CD4-positive, alpha-beta T cell (primary cell): ENCODE measurements at places on chromosomes 6 and 20.

- no peaks in the 10 kb centered on the region for H3K27me3 ChIP-seq
- DNase-seq, result no peak
- H3K27ac ChIP-seq, result no peak overlapping the region
Observed at GRCh38 chr6:138597336-138597735, 98.0 kb upstream of the NHSL1 start.

- no peak for DNase-seq
- H3K27me3 ChIP-seq, result no peaks in the 10 kb centered on the region
- H3K4me3 ChIP-seq, result no peak overlapping the region
- H3K4me1 ChIP-seq, result no peaks in the 10 kb centered on the region
- no peak overlapping the region for H3K27ac ChIP-seq
Observed at GRCh38 chr6:76701610-76702009, 629.1 kb upstream of the IMPG1 start.

GRCh38 chr20:4919047-4919704, 82.1 kb downstream of the SLC23A2 start:
- no peak for DNase-seq
- no peaks in the 10 kb centered on the region for H3K36me3 ChIP-seq
- H3K4me3 ChIP-seq, result no peak overlapping the region
- no peak overlapping the region for H3K27ac ChIP-seq

DNA sequence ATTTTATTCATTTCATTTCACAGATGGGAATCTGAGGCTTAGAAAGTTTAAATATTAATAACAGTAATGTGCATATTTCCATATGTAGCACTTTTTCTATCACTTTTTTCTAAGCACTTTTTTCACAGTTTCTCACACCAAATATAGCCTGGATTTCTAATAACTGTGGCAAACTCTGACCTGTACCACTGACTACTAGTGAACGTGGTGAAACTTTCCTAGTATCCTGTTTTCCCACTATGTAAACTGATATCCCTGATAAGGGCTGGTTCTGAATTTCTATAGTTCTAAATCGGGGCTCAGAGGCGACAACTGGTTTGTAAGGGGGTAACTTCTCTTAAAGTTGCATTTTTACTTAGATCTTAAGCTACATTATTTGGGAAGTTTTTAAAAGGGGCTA, 32.6 kb downstream of the MAP7 start:
- no peak overlapping the region for H3K4me3 ChIP-seq
- no peak overlapping the region for H3K27ac ChIP-seq
- H3K4me1 ChIP-seq, result no peaks in the 10 kb centered on the region
- no peaks in the 10 kb centered on the region for H3K36me3 ChIP-seq

GRCh38 chr6:77454386-77454785, 8.9 kb downstream of the HTR1B start:
- no peak overlapping the region for H3K4me3 ChIP-seq
- no peak for DNase-seq

- DNase-seq, result no peak
- no peak overlapping the region for H3K27ac ChIP-seq
- peaks cover 6% of the 10 kb centered on the region for H3K27me3 ChIP-seq
- H3K36me3 ChIP-seq, result no peaks in the 10 kb centered on the region
- no peaks in the 10 kb centered on the region for H3K4me1 ChIP-seq
Observed at GRCh38 chr20:45452238-45452637, 17.3 kb upstream of the WFDC2 start.

GRCh38 chr6:69202768-69203167, 567.7 kb downstream of the ADGRB3 start:
- H3K27me3 ChIP-seq, result no peaks in the 10 kb centered on the region
- H3K27ac ChIP-seq, result no peak overlapping the region
- no peak for DNase-seq
- no peaks in the 10 kb centered on the region for H3K4me1 ChIP-seq
- H3K4me3 ChIP-seq, result no peak overlapping the region
- no peaks in the 10 kb centered on the region for H3K36me3 ChIP-seq

- H3K4me1 ChIP-seq, result no peaks in the 10 kb centered on the region
- no peaks in the 10 kb centered on the region for H3K36me3 ChIP-seq
- H3K4me3 ChIP-seq, result no peak overlapping the region
Observed at GRCh38 chr6:163200694-163201093, 213.8 kb upstream of the QKI start.

DNA sequence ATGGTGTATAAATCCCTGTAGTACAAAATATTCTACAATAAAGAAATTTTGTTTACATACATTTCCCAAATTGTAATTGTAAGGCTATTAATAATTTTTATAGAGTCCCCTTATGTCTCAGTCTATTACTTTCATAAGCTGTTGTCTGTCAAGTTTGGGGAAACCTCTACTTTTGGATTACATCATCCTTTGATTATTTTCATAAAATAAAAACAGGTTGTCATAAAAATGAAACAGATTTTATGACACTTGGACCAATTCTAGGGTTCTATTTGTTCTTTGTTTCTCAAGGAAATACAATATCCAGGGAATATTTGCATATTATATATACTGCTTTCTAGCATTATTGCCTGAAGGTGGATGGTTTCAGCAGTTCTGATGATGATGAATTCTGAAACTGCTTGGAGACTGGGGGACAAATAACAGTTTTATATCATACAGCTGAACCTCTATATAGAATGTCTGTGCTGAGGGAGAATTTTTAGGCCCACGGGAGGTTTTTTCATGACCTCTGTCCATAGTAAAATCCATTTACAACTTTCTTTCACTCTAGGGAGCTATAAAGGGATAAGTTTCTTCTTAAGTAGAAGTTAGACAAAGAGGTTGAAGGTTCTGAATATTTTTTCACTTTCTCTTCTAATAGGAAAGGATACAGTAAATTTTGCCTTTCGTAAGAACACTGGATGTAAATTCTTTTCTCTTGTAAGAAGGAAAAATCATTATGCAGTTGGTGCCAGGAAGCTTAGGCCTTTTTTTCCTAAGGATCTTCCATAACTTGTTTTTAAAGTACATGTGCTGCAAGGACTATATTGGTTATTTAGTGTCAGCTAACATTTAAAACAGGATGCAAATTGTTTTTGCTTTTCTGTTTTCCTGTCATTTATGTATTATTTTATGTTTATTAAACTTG, 58.0 kb downstream of the CD2AP start:
- no peaks in the 10 kb centered on the region for H3K4me1 ChIP-seq
- H3K27ac ChIP-seq, result no peak overlapping the region
- H3K36me3 ChIP-seq, result peaks cover 16% of the 10 kb centered on the region
- H3K4me3 ChIP-seq, result no peak overlapping the region

DNA sequence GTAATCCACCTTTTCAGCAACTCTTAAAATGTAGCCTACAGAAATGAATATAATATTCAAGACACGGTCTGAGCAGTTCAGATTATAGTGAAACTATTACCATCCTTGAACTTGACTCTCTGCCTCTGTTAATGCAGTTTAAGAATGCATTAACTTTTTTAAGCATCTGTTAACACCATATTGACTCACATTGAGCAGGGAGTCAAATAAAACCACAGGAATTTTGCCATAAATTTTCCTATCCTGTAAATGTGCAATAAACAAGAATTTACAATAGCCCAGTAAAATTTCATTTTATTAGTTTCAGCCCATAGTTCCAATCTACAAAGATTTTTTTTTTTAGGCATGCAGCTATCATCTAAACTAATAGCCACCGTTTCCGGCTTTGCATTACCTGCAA, 239.2 kb upstream of the DEFB112 start:
- H3K4me1 ChIP-seq, result no peaks in the 10 kb centered on the region
- H3K27me3 ChIP-seq, result no peaks in the 10 kb centered on the region
- no peaks in the 10 kb centered on the region for H3K36me3 ChIP-seq
